Thoracic aorta endothelial cell (primary cell): ENCODE measurements at places on chromosomes 6 and 20. TPM values are rescaled to one million over a fixed set of nuclear protein-coding genes. Genes with fewer than 3 reads are reported as not detected.

The SYNE1 gene
- 73.0 and 83.4 TPM in 2 replicates for total RNA-seq

The GCM1 gene
- total RNA-seq: not detected in 2 replicates

The MEP1A gene
- total RNA-seq: not detected in 2 replicates

The EMILIN3 gene
- not detected in 2 replicates for total RNA-seq

The MLIP gene
- 2.7 and 24.1 TPM in 2 replicates for total RNA-seq

The LY6G5B gene
- 5.7 and 7.2 TPM in 2 replicates for total RNA-seq

The SLC22A7 gene
- total RNA-seq: not detected in 2 replicates

The HLA-DQA1 gene
- total RNA-seq: not detected in 2 replicates

The C6orf132 gene
- total RNA-seq: not detected in 2 replicates

The BNIP5 gene
- under 0.01 TPM in 1 of 2 replicates, not detected in the other for total RNA-seq

The SRSF12 gene
- total RNA-seq: under 0.01 and 0.36 TPM in 2 replicates

The NCOA6 gene
- 11.3 and 15.7 TPM in 2 replicates for total RNA-seq

The MOXD1 gene
- under 0.01 and 0.07 TPM in 2 replicates for total RNA-seq

The ZNF391 gene
- 0.29 and 0.53 TPM in 2 replicates for total RNA-seq

The COL9A1 gene
- total RNA-seq: not detected in 2 replicates

The NNAT gene
- total RNA-seq: not detected in 2 replicates

The THBS2 gene
- 0.14 and 0.80 TPM in 2 replicates for total RNA-seq

The GCNT2 gene
- total RNA-seq: 14.5 and 19.8 TPM in 2 replicates

The LY6G6C gene
- total RNA-seq: not detected in 2 replicates

The CLDN20 gene
- not detected in 2 replicates for total RNA-seq

The ANGPT4 gene
- not detected in 2 replicates for total RNA-seq

The OR2H1 gene
- total RNA-seq: not detected in 2 replicates

The GTSF1L gene
- not detected in 2 replicates for total RNA-seq

The MEI4 gene
- total RNA-seq: not detected in 2 replicates

The RIMS4 gene
- total RNA-seq: not detected in 2 replicates

The WFDC5 gene
- total RNA-seq: not detected in 2 replicates

The HMGCLL1 gene
- 0.40 TPM in 1 of 2 replicates, not detected in the other for total RNA-seq

The MYLK2 gene
- total RNA-seq: 0.29 and 0.40 TPM in 2 replicates

The FAM50B gene
- total RNA-seq: 4.7 TPM in 2 replicates

The IL20RA gene
- total RNA-seq: not detected in 2 replicates

The PTK6 gene
- total RNA-seq: not detected in 2 replicates

The MTCH1 gene
- total RNA-seq: 219 and 222 TPM in 2 replicates

The DDO gene
- total RNA-seq: 0.36 TPM in 1 of 2 replicates, not detected in the other

The HSPA1L gene
- total RNA-seq: 0.40 and 0.57 TPM in 2 replicates

The OOEP gene
- not detected in 2 replicates for total RNA-seq

The TMEM74B gene
- 0.13 and 0.79 TPM in 2 replicates for total RNA-seq

The GINM1 gene
- 55.4 and 59.3 TPM in 2 replicates for total RNA-seq

The RAB44 gene
- under 0.01 TPM in 1 of 2 replicates, not detected in the other for total RNA-seq
